ENCODE measurements at places on chromosomes 12 and 14. TPM values are rescaled to one million over a fixed set of nuclear protein-coding genes. Genes with fewer than 3 reads are reported as not detected.

Gene VAMP1
- total RNA-seq = 91.4 TPM

- peaks cover 6% of the 10 kb centered on the region for H3K4me1 ChIP-seq
- DNase-seq = no peak
- no peak overlapping the region for H3K4me3 ChIP-seq
- no peak overlapping the region for H3K27ac ChIP-seq
Observed at GRCh38 chr14:33799705-33800570, 150.9 kb downstream of the EGLN3 start.

GRCh38 chr14:43165651-43166050, 1341.4 kb downstream of the FSCB start:
- no peak overlapping the region for H3K4me3 ChIP-seq
- no peaks in the 10 kb centered on the region for H3K36me3 ChIP-seq
- H3K27me3 ChIP-seq = no peaks in the 10 kb centered on the region
- no peaks in the 10 kb centered on the region for H3K4me1 ChIP-seq

GRCh38 chr12:89247967-89248366, 104.3 kb downstream of the DUSP6 start:
- no peak overlapping the region for H3K4me3 ChIP-seq
- DNase-seq = no peak
- peaks cover 5% of the 10 kb centered on the region for H3K27me3 ChIP-seq
- no peak overlapping the region for H3K27ac ChIP-seq
- H3K4me1 ChIP-seq = peaks cover 55% of the 10 kb centered on the region

- H3K27me3 ChIP-seq = no peaks in the 10 kb centered on the region
- H3K27ac ChIP-seq = no peak overlapping the region
- no peaks in the 10 kb centered on the region for H3K36me3 ChIP-seq
- H3K4me3 ChIP-seq = no peak overlapping the region
- peaks cover 10% of the 10 kb centered on the region for H3K4me1 ChIP-seq
Observed at GRCh38 chr14:72560889-72561493, 332.9 kb downstream of the DPF3 start.

DNA sequence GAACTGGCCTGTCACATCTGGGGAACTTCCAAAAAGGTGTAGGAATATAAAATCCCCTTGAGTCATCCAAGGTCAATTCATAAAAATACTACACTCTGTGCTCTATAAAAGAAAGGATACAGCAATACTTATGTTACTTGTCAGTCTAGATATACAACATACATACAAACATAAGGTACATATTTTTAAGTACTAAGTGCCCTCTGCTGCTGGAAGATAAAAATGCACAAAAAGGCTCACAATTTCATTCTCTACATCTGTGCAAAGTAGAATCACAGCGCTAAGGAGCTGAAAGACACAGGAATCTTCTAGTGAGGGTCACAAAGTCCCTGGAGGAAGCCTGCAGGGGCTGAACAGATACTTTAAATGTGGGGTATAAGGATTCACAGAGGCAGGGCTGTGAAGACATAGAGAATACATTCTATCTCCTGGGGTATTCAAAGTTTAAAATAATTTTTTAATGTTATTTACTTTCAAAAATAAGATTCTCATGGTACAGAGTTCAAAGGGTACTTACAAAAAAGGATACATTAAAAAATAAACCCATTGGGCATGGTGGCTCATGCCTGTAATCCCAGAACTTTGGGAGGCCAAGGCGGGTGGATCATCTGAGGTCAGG, 10.2 kb upstream of the GOLGA5 start:
- no peak overlapping the region for H3K27ac ChIP-seq
- H3K4me1 ChIP-seq = peaks cover 2% of the 10 kb centered on the region
- H3K27me3 ChIP-seq = no peaks in the 10 kb centered on the region
- DNase-seq = peak; percentile 46
- H3K4me3 ChIP-seq = no peak overlapping the region

- peaks cover 6% of the 10 kb centered on the region for H3K27me3 ChIP-seq
- no peak overlapping the region for H3K4me3 ChIP-seq
- H3K27ac ChIP-seq = no peak overlapping the region
- H3K4me1 ChIP-seq = no peaks in the 10 kb centered on the region
- H3K36me3 ChIP-seq = no peaks in the 10 kb centered on the region
- no peak for DNase-seq
Observed at GRCh38 chr14:101057394-101057793, 153.9 kb upstream of the RTL1 start.

DNA sequence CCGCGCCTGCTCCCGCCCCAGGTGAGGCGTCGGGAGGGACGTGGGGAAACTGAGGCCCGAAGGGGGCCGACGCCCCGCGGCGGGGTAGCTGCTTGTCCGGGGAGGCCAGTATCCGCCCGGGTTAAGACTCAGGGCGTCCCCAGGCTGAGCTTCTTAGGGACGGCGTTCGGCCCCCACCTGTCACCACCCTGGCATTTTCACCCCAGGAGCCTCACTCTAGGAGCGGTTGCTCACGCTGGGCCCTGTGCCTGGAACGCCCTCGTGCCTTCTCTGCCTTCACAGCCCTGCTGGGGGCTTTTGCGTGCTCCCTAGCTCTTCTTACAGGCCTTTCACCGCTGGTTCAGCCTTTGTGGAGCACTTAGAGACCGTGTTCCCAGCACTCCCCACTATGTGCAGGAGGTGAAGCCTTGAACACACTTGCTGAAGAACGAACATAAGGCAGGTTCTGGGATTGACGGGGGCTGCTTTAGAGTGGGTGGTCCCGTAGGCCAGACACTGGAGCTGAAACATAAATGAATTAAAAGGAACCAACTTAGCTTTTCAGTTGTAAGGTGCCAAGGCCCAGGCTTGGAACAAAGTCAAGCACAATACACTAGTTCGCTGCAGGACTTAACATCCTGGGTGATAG, 601 bp downstream of the ZNF839 start:
- no peaks in the 10 kb centered on the region for H3K27me3 ChIP-seq
- peak overlapping the region; percentile 85 for H3K4me3 ChIP-seq
- H3K27ac ChIP-seq = peak overlapping the region; percentile 89
- H3K4me1 ChIP-seq = peaks cover 55% of the 10 kb centered on the region
- DNase-seq = peak; percentile 61

Data from naive thymus-derived CD8-positive, alpha-beta T cell (primary cell).